ENCODE measurements at places on chromosomes 2 and 18.

DNA sequence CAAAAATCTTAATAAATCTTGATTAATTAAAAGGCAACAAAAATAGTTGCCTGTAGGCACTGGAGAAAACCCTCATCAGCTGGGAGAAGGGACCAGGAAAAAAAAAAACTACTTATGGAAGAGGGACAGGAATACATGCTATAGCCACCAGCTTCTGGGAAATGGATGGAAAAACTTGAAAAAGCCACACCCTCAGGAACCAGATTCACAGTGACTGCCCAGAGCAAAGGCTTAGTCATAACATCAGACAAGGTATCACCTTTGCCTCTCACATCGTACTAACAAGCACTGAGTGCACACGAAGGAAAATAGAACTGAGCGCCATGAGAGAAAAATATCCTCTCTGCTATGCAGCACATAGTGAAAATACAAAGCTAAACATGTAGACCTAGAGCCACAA lies 116.9 kb upstream of the GYPC start:
- DNase-seq, result no peak

GRCh38 chr2:158046121-158046880 lies 55.4 kb upstream of the UPP2 start:
- no peak for DNase-seq

GRCh38 chr2:60416221-60417008 lies 137.0 kb downstream of the BCL11A start:
- DNase-seq, result peak; percentile 81

GRCh38 chr2:17171446-17172049 lies 346.7 kb downstream of the RAD51AP2 start:
- peak; percentile 26 for DNase-seq

DNA sequence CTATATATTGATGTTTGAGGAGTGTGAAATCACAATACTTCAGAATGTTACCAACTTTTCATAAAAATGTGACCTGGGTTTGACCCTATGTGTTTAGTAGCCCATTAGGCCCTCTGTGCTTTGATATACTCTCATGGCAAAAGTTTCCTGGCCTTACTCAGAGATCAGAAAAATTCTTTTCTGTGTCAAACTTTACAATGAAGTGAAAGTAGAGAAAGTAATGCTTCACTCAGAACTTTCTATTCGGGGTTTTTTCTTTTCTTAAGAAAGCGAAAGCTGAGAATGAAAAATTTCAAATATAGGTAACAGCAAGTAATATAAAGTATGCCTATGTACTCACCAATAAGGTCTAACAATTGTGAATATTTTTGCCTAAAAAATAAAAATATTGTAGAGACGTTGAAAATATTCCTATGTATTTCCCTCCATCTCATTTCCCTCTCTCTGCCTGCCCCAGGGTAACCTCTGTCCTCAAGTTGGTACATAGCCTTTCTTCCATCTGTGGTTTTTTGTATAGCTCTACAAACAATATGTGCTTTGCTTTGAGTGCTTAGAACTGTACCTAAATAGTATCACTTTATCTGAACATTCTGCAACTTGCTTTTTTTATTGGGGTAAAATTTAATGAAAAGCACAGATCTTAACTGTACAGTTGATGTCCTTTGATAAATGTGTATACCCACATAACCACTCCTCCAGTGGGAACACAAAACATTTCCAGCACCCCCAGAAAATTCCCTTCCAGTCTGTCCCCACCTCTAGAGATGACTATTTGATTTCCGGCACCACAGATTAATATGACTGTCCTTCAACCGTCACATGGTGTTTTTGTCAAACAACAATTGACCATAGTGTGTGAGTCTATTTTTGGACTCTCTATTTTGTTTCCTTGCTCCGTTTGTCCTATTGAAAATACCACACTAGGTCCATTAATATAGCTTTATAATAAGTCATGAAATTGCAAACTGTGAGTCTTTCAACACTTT lies 10.3 kb upstream of the ACKR3 start:
- DNase-seq, result peak; percentile 34

- no peak for DNase-seq
Measured at GRCh38 chr2:30492619-30493018, 45.6 kb downstream of the LCLAT1 start.

- DNase-seq, result no peak
Measured at GRCh38 chr2:135093193-135093592, 41.1 kb downstream of the RAB3GAP1 start.

- no peak for DNase-seq
Measured at GRCh38 chr18:13657974-13658373, 68.4 kb downstream of the FAM210A start.

GRCh38 chr2:21683838-21684237 lies 560.1 kb downstream of the TDRD15 start:
- DNase-seq, result no peak

DNA sequence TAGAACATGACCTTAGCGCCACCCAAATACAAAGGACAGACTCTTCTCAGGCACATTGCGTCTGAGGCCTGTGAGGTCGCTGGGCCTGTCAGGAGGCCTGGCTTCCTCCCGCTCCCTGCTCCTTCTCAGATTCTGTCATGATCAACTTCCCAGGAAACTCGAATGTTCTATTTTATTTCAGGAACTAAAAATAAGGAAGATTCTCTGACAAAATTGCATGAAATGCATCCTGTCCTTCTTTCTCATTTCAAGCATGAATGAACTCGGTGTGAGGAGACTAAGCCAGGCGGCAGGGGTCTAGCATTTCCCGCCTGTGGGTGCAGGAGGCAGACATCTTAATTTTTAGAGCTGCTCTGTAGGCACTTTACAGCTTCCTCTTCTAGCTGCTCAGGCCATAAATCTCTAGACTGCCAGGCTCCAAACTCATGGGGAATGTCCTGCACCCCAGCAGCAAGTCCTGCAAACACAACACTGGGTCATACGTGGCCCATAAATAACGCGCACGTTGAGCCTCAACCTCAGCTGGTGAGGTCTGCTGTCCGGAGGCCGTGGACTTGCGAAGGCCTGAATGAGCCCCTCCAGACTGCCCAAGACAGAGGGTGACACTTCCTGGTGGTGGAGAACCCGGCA lies 109.7 kb upstream of the ZNF236 start:
- DNase-seq, result no peak

GRCh38 chr2:61640406-61640805 lies 102.2 kb upstream of the XPO1 start:
- no peak for DNase-seq

- no peak for DNase-seq
Measured at GRCh38 chr2:9761577-9761976, 81.7 kb upstream of the TAF1B start.

- DNase-seq, result no peak
Measured at GRCh38 chr2:187542123-187542522, 12.1 kb downstream of the TFPI start.

GRCh38 chr2:191786694-191787093 lies 60.2 kb downstream of the CAVIN2 start:
- DNase-seq, result no peak

DNA sequence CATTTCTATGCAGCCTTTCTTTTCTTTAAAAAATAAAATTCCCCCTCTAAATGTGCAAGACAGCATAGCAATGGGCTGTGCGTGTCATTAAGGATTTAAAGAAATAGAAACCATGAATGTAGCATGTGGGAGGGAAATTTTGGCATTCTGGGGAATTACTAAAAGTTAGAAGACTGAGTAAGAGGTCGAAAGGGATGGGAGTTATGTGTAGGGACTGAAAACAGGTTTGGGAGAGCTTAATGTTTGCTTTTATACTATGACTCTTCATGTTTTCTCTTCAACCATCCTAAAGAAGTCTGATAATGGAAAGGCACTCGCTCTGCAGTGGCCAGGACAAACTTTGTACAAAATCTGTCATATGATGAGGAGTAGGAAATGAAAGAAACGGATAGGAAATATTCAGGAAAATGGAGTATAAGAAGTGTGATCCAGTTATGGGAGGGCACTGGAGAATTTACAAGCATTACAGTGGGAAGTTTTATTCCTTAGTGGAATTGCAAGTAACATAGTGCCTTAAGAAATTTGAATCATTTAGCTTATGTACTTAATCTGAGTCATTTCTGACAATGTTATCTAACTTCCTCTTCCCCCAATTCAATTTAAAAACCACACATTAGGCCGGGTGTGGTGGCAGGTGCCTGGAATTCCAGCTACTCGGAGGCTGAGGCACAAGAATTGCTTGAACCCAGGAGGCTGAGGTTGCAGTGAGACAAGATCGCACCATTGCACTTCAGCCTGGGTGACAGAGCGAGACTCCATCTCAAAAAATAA lies 20.6 kb downstream of the TMEM87B start:
- peak; percentile 79 for DNase-seq

DNA sequence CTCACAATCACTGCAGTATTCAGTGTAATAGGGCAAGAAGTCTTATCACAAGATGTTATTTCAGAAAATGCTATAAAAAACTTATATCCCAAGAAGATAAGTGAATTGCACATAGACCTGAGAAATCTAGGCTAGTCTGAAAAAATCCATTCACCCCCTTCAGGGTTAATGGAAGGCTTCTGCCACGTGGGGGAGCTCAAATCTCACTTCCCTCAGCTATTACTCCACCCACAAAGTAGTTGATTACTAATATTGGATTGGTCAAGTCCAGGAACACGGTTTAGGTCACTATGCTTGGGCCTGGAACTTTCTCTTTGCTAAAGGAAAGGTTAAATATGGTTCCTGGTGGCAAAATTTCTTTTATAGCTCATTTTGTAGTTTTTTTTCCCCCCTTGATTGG lies 51.2 kb upstream of the ADAM23 start:
- peak; percentile 71 for DNase-seq

GRCh38 chr2:64861452-64862397 lies 127.5 kb upstream of the SLC1A4 start:
- peak; percentile 53 for DNase-seq

GRCh38 chr18:63152096-63152495 lies 167.5 kb downstream of the BCL2 start:
- no peak for DNase-seq

- no peak for DNase-seq
Measured at GRCh38 chr18:40875101-40875615, 1079.9 kb upstream of the PIK3C3 start.

- peak; percentile 28 for DNase-seq
Measured at GRCh38 chr2:109260886-109261700, 132.1 kb downstream of the SH3RF3 start.

DNA sequence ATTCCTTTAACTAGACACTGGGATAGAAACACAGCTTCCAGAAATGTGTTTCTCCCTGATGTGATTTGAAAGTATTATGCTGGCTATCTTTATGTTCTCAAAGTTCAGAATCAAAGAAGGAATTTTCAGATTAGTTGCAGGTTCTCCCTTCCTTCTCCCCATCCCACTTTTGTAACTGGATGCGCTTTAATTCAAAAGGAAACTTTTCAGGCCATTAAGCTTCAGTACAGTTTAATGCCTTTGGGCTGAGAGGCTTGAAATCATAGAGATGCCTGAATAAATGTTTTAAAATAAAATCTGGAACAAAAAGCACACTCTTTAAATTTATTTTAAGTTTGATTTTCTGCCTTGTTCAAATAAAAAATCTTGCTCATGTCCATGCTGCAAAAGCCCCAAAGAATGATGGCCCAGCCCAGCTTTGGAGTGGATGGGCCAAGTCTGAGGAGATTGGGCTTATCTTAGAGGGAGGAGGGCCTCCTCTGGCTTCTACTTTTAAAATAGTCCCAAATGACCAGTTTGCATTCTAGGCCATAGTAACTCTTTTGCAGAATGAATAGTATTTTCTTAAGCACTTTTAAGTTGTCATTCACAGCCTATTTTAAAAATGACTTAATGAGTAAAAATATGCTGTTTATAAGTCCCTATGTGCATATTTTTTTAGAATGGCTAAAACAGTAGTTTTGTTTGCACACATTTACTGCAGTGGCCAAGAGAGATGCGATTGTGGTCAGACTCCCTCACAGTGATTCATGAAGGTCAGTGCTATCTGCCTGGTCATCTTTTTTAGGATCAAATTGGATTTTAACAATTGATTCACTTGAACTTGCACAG lies 129.2 kb downstream of the MTX2 start:
- no peak for DNase-seq

- DNase-seq, result no peak
Measured at GRCh38 chr2:174606336-174606735, 8.7 kb upstream of the WIPF1 start.

GRCh38 chr2:746697-747096 lies 69.5 kb upstream of the TMEM18 start:
- DNase-seq, result no peak

- peak; percentile 55 for DNase-seq
Measured at GRCh38 chr2:64697297-64698176, 43.8 kb upstream of the SERTAD2 start.

DNA sequence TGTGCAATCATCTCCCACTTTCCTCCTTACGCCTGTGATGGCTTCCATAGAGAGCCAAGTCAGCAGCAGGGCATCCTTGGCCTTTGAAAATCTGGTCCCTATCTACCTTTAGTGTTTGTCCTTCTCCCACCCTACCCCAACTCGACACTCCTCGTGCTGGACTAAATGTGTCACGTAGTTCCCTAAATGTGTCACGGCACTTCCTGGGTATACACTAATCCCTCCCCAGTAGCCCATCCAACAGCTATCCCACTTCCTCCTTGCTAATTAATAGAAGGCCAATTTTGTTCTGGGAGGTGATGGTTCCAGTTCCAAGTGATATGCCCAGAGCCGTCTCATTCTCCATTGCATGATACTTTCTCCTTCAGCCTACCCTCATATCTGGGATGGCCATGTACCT lies 36.5 kb upstream of the ZFP36L2 start:
- peak; percentile 56 for DNase-seq

GRCh38 chr2:169071455-169071854 lies 2.1 kb downstream of the DHRS9 start:
- peak; percentile 41 for DNase-seq

DNA sequence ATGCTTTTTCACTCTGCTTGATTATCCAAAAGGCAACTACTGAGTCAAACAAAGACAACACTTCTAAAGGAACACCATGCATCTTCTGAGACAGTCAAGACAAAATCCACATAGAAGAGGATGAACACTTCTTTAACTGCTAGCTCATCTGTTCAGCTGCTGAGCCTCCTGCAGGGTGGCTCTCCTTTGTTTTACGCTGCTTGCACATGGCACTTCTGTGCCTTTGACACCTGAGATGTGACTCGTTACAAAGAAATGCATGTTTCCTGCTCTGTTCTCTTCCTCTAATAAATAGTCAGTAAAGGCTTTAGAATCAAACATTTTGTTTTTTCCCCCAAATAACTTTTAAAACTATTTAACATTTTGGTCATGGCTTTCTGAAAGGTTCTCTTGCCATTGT lies 1129.4 kb downstream of the TDRD15 start:
- DNase-seq, result no peak

GRCh38 chr2:190446193-190446592 lies 38.0 kb downstream of the MFSD6 start:
- no peak for DNase-seq

GRCh38 chr18:11995445-11996189 lies 14.3 kb downstream of the IMPA2 start:
- DNase-seq, result peak; percentile 84

DNA sequence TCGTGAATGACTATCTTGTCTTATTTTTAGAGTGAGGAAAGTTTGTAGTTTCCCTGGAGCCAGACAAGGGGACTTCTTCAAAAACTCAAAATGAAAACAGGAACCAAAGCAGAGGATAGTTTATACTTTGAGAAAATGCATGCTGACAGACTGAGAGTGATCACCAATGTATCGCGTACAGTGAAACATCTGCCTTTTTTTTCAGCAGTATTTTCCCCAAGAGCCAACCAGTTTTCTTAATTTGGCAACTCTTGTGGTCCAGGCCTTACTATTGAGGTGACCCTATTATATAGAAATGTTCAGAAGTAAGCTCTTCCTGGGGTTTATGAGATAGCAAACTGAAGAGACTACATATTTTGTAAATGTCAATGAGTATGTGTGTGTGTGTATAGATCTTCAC lies 153.7 kb upstream of the VRK2 start:
- DNase-seq, result peak; percentile 92
